ENCODE measurements at places on chromosomes 2 and 18. TPM values are rescaled to one million over a fixed set of nuclear protein-coding genes. Genes with fewer than 3 reads are reported as not detected.

The PSMA8 gene
- not detected for total RNA-seq

DNA sequence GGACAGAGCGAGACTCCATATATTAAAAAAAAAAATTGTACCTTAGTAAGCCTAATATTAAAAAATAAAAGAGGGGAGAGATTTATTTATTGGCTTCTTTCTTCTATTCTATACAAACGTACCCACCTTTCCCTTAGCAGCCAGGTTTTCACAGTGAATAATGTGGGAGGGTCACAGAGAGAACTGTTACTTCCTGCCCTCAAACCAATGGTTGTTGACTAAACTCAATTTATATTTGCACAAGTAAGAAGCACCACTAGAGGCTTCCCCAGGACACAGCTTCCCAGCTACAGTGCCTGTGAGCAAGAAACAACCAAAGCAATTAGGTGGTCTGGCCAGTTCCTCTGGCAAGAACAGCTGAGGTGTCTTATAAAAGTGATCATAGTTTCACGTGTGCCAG, 28.9 kb upstream of the GALR1 start:
- no peak for DNase-seq

The CDH19 gene
- total RNA-seq = 98.0 TPM

- no peak for DNase-seq
Observed at GRCh38 chr2:74945788-74946331, 12.6 kb upstream of the POLE4 start.

GRCh38 chr2:177275040-177275742, 10.7 kb upstream of the NFE2L2 start:
- DNase-seq = no peak

DNA sequence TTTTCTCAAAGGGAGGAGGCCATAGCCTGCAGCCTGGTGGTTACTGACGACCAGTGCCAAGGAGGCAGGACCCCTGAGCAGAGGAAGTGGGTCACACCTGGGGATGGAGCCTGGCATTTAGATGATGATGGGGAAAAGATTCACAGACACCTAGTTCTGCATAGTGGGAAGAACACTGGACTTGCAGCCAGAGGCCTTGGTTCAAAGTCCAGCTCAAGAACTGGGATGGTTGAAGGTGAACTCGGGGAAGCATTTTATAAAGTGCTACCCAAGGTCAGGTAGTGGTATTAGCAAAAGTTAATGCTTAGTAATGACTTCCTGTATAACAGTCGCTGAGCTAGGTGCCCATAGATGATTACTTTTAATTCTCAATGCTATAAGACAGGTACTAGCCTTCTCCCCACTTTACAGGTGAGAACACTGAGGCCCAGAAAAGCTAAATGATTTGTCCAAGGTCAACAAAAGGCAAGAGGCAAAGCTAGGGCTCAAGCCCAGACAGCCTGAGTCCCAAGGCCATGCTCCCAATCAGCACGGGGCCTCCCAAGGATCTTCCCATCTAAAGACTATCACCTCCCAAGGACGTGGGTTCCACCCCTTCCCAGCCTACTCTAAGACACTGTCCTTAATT, 134.4 kb downstream of the TNS1 start:
- no peak for DNase-seq

- DNase-seq = no peak
Observed at GRCh38 chr18:13388586-13389490, 170.3 kb downstream of the LDLRAD4 start.

GRCh38 chr2:2689306-2689705, 358.2 kb upstream of the MYT1L start:
- DNase-seq = no peak

The GATA6 gene
- total RNA-seq = 85.8 TPM

GRCh38 chr2:222733846-222734702, 62.6 kb downstream of the MOGAT1 start:
- peak; percentile 79 for DNase-seq

- DNase-seq = peak; percentile 69
Observed at GRCh38 chr2:157596992-157597681, 31.5 kb downstream of the ACVR1C start.

GRCh38 chr2:141647353-141647752, 483.5 kb downstream of the LRP1B start:
- no peak for DNase-seq

DNA sequence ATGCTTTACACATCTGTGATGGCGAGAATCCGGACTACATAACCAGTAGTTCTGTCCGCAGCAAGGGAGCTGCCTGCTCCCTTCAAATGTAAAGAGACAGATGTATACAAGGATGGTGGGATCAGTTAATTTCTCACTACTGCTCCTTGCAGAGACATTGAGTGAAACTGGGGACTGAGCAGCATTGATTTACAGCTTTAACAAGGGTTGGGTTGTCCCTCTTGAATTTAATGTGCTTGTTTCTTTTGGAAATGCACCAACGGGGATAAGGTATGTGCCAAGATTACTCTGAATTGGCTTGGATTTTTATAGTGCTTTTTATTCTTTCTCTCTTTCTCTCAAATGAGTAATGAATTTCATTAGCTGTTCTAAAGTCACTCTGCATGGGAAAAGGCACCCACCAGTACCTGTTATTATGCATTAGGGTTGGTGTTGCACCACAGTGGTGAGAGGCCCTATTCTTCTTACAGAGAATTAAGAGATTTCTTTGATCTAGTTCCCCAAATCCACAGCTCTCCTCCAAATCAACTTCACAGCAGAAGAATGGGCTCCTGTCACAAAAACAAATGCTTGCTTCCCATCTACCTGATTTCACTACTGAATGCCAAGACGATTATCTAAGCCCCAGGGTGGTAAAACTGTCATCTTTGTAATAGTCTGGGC, 107.6 kb downstream of the DOCK10 start:
- DNase-seq = no peak

GRCh38 chr2:191187105-191187829, 36.5 kb upstream of the STAT4 start:
- no peak for DNase-seq

GRCh38 chr2:239467281-239467955, 66.6 kb upstream of the HDAC4 start:
- no peak for DNase-seq

DNA sequence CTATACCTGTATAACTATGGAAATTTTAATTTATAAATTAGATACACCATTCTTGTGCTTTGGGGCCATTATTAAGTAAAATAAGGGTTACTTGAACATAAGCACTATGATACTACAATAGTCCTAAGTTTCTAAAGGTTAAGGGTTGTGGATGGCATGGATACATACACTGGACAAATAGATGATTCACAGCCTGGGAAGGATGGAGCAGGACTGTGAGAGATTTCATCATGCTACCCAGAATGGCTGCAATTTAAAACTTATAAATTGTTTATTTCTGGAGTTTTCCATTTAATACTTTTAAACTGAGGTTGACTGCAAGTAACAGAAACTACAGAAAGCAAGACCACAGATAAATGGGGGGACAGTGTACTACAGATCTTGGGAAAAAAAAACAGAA, 295.8 kb upstream of the ZNF804A start:
- no peak for DNase-seq

The GNLY gene
- 2.3 TPM for total RNA-seq

The SMPD4 gene
- 24.8 TPM for total RNA-seq

GRCh38 chr2:130795431-130795830, 40.1 kb downstream of the AMER3 start:
- no peak for DNase-seq

DNA sequence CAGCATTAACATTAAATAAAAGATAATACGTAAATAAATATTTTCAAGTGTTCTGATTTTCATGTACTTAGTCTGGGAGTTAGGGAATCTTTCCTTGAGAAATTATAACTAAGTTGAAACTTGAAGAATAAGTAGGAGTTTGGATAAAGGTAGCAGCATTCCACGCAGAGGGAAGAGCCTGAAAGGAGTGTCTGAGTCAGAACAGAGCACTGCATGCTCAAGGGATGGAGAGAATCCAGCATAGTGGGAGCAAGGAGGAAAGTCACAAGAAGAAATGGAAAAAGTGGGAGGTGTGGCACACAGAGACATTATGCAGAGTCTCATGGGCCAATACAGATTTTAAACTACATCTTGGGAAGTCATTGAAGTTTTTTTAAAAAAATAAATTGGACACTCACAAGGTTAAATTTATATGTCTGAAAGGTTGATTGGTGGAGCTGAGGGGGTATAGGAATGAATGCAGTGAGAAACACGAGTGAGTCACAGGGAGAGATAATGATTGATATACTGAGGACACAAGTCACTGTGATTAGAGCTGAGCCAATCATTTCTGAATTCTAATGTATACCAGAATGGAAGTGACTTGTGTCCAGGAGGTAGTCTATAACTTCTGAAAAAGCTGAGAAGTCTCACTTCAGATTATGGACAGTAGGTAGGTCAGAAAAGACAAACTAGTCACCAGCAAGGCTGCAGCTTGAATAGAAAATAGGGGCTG, 66.9 kb downstream of the ICOS start:
- no peak for DNase-seq

The TOGARAM2 gene
- total RNA-seq = 13.6 TPM

- DNase-seq = no peak
Observed at GRCh38 chr2:146597291-146597690, 1247.5 kb upstream of the ACVR2A start.

GRCh38 chr18:43876748-43877147, 599.5 kb upstream of the SYT4 start:
- DNase-seq = no peak

- no peak for DNase-seq
Observed at GRCh38 chr2:3249476-3249962, 128.1 kb downstream of the EIPR1 start.

The LCT gene
- total RNA-seq = not detected

Measured in right cardiac atrium (tissue), 5 donors.